Activated gamma-delta T cell (primary cell): ENCODE measurements at places on chromosomes 12 and 14.

GRCh38 chr14:100290607-100291304 is 15.5 kb downstream of the SLC25A29 start:
- DNase-seq = no peak

GRCh38 chr12:12474931-12475795 is 87.5 kb downstream of the DUSP16 start:
- no peak for DNase-seq

GRCh38 chr14:100824091-100824551 is 1.8 kb upstream of the MEG3 start:
- DNase-seq = no peak

DNA sequence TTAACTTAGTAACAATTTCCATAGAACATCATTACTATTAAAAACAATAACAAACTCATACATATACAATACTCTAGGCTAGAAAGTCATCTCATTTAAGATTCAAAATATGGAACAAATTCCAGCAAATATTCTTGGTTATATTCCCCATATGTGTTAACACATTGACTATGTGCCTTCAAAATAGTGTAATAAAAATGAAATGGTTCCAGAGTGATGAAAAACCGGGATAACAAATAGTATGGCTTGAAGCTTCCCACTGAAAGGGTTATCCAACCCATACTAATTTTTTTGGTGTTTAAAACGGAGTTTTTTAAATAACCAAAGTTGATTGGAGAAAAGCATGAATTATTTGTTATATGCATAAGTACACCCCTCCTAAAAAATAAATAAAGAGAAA is 5.3 kb downstream of the LRIG3 start:
- DNase-seq = no peak

DNA sequence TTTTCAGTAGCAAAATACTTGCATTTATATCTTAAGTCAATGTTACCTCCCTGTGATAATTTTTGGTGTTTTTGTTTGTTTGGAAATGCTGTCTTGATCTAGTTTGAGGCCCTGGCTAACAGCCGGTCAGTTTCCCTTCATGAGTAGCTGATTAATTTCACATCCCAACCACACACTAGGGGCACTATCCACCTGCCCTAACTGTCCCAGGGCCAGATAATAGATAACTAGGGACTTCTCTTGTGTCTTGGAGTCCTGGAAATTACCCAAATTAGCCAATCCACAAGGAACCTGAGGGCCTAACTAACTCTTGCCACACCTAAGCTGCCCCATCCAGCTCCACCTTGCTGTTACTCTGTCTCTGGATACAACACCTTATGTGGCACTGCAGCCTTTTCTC is 399.9 kb downstream of the FOXG1 start:
- no peak for DNase-seq

DNA sequence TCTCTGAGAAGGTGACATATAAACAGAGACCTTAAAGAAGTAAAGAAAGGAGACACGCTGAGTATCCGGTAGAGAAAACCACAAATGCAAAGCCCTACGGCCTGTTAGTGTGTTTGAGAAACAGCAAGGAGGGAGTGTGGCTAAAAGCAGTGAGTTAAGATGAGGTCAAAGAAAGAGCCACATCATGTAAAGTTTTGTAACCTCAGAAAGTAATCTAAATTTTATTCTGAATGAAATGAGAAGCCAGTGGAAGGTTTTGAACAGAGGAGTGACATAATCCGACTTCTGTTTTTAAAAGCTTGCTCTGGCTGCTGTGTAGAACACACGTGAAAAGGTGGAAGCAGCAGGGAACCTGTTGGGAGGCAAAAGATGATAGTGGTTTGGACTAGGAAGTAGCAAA is 32.6 kb downstream of the PPP2R5E start:
- DNase-seq = no peak

DNA sequence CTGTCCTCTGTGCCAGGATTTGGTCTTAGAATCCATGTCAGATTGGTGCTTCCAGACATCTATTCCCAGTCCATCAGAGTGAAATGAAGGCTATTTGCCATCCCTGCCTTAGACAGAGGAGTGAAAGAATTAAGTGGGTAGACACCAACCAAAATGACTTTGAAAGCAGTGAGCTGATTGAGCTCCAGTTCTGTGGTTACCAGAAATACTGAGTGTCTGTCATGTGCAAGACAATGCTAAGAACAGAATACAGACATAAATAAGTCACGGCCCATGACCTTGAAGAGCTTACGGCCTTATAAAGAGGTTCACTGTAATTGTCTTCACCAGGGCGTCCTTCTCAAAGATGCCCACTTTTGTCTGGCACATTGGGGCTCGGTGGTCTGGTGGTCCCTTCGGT is 21.6 kb upstream of the MANSC4 start:
- DNase-seq = no peak

DNA sequence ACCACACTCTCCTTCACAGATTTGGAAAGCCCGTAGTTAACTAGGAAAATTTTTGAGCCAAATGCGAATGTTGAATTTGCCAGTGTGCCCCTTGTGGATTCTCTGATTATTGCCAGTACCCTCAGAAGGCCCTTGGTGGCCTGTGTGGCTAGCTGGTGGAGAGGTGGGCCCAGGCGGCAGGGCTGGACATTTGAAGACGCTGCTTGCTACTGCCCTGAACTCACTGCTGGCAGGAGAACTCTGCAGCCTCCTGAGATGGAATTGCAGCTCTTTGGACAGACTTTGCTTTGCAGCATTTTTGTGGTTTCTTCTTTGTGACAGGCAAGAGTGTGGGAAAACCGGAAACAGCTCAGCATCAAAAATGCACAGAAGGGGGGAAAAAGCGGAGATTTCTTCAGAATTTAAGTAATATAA is 97.6 kb downstream of the TGFB3 start:
- DNase-seq = no peak

DNA sequence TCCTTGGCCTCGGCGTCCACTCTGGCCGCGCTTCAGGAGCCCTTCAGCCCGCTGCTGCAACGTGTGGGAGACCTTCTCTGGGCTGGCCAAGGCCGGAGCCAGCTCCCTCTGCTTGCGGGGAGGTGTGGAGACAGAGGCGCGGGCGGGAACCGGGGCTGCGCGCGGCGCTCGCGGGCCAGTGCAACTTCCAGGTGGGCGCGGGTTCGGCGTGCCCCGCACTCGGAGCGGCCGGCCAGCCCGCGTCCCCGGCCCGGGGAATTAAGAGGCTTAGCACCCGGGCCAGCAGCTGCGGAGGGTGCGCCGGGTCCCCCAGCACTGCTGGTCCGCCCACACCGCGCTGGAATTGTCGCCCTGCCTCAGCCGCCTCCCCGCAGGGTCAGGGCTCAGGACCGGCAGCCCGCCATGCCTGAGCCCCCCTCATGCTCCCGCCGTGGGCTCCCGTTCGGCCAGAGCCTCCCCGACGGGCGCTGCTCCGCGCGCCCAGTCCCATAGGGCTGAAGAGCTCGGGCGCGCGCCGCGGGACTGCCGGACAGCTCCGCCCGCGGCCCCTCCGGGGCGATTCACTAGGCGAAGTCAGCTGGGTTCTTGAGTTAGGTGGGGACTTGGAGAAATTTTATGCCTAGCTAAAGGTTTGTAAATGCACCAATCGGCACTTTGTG is 673.9 kb downstream of the SLC16A7 start:
- no peak for DNase-seq

DNA sequence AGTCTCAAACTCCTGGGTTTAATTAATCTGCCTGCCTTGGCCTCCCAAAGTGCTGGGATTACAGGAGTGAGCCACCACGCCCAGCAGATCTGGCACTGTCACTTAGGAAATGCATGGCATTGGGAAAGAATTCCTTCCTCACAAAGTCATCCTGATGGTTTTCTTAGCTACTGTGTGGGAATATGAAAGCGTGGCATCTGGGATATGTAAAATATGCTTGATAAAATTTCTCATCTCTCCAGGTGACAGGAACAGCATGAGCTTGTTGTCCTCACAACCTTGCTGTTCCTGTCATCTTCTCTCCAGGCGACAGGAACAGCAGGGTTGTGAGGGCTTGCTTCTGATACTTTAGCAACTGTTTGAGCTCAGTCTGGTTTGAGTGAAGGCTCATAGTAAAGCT is 16.1 kb upstream of the AICDA start:
- DNase-seq = no peak

GRCh38 chr14:20295067-20295466 is 10.7 kb downstream of the TTC5 start:
- DNase-seq = no peak

GRCh38 chr14:98456231-98456630 is 815.8 kb downstream of the BCL11B start:
- DNase-seq = no peak

- no peak for DNase-seq
Measured at GRCh38 chr14:67942080-67942710, 122.6 kb downstream of the RAD51B start.

- no peak for DNase-seq
Measured at GRCh38 chr12:107670999-107671643, 14.5 kb upstream of the PWP1 start.

GRCh38 chr12:122985338-122986257 is 5.1 kb downstream of the ARL6IP4 start:
- no peak for DNase-seq

DNA sequence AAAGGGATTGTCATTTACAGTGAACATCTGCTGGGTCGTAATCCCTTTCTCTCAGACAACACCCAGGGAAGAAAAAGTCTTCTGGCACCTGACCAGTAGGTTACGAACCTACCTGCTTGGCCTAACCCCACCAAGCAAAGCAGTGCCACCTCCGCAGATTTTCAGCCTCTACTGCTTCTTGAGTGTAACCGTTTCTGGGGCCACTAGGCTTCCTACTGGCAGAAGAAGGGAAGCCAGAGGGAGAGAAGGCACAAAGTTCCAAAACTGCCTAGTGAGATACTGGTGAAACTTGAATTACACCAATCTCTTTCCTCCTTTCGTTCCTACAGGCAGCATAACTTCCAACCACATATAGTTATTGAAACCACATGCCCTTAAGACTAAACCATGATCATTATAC is 383.6 kb downstream of the BCAT1 start:
- no peak for DNase-seq

DNA sequence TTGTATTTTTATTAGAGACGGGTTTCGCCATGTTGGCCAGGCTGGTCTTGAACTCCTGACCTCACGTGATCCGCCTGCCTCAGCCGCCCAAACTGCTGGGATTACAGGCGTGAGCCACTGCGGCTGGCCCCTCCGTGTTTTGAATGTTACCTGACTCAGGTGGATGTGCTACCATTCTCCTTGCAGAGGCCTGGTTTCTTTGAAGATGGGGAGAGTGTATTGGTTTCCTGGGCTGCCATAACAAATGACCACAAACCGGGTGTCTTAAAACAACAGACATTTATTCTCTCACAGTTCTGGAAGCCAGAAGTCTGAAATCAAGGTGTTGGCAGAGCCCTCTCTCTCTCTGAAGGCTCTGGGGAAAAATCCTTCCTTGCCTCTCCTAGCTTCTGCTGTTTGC is 98.0 kb downstream of the IRF2BPL start:
- DNase-seq = no peak
